ENCODE measurements at places on chromosomes 16 and 17.

- no peak for DNase-seq
Measured at GRCh38 chr17:59505610-59506276, 59.7 kb upstream of the DHX40 start.

GRCh38 chr17:14581186-14581830 is 280.4 kb downstream of the HS3ST3B1 start:
- no peak for DNase-seq

GRCh38 chr17:67253384-67253783 is 8.4 kb upstream of the HELZ start:
- no peak for DNase-seq

- no peak for DNase-seq
Measured at GRCh38 chr17:4209611-4210010, 54.2 kb downstream of the ANKFY1 start.

GRCh38 chr17:73288534-73289302 is 23.1 kb downstream of the CDC42EP4 start:
- no peak for DNase-seq

GRCh38 chr16:28974007-28974436 is 556 bp upstream of the SPNS1 start:
- DNase-seq: no peak

- DNase-seq: no peak
Measured at GRCh38 chr17:48553826-48554225, 8.9 kb upstream of the HOXB2 start.

GRCh38 chr17:6574687-6575595 is 18.6 kb upstream of the PITPNM3 start:
- DNase-seq: peak; percentile 28

DNA sequence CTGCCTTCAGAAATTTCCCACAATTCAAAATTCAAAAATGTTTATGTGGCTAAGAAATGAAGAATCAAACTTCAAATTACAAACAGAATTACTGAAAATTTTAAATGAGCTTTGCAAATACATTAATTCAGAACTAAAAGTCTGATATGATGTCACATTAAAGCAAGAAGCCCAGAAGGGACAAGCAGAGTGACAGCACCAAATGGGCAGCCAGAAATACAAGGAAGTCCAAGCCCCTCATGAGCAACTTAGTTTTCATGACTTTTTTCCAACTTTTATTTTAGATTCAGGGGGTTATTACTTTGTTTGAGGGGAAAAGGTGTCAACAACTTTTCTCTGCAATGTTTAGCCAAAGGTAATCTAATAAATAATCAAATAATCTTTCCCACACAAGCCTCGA is 21.5 kb downstream of the UBE2G1 start:
- DNase-seq: no peak

DNA sequence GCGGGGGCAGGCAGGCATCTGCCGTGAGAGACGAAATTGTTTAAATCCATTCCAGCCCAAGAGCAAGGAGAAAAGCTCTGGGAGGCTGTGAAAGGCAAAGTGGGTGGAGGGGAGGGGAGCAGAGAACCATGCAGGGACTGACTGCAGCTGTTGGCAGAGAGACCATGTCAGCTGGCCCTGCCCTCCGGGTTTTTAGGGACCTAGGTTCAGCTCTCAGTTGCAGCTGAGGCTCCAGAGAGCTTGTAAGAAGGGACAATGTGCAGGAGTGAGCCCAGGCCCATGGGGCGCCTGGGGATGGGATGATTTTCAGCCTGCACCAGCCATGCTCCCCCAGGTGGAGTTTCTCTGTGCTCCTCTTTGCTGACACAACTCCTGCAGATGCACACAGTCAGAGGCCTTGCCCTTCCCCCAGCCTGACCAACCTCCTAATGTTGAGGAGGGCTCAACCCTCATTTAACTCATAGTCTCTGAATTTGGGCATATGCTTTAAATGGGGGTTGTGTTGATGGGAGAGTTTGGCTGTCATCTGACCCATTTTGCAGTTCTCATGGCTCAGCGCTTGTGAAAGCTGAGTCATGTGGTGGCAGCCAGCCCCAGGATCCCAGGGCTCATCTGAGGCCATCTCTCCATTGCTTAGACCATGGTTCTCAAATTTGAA is 70.9 kb downstream of the PLXDC1 start:
- no peak for DNase-seq

DNA sequence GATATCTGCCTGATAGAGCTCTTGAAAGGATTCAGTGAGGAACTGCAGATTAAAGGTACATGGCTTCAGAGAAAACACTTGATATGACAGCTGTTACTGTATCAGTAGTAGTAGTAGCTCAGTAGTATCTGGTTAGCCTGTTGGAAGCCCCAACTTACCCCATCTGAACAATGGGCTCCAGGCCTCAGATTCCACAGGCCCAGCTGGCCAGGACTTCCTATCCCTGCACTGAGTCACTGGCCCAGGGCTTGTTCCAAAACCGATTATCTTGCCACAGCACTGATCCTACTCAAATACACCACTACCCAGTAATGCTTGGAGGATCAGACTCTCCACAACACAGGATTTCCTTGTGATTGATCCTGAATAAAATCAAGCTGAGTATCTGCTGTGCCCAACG is 32.6 kb downstream of the DCUN1D3 start:
- DNase-seq: no peak

DNA sequence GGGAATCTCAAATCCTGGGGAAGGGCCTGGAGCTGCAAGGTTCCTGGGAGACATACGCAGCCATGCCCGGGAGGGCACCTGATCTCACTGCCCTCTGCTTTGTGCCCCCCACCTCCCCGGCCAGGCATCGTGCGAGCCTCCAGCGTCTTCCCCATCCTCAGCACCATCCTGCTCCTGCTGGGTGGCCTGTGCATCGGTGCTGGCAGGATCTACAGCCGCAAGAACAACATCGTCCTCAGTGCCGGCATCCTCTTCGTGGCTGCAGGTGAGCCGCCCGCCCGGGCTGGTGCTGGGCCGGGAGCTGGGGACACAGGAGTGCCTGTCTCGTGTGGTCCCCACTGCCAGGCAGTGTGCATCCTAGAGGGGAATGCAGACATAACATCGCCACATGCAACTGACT is 19.6 kb upstream of the CACNG1 start:
- DNase-seq: no peak

- DNase-seq: no peak
Measured at GRCh38 chr16:51433599-51433998, 282.5 kb upstream of the SALL1 start.

DNA sequence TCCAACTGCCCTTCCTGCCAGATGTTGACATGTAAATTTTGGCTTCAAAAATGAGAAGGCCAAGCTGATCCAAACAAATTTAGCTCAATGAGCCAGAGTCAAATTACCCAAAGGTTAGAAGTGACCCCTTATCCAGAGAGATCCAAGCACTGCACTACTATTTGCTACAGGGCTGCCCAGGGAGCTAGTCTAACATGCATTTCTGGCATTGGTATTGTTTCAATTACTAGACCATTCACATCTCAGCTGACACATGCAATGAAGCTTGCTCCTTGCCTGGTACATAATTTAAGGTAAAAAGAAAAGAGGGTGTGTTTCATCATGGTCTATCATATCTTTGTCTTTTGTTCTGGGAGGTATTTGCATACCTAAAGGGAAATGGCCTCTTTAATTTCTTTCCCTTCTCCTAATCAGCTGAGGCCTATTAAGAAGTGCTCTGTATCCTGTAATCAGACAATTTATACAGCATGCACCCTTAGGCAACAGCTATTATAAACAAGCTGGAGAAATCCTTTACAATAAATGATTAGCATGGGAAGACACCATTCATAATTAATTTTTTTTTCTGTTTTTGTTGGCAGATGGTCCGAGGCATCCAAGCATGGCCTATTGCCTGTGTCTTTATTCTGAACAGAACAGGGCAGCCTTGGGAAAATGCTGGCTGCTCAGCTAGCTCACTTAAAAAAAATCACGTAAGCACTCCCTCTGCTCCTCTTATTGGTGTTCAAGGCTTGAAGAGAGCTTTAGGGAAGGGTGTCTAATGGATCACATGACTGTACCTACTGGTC is 161.5 kb upstream of the SALL1 start:
- DNase-seq: no peak

GRCh38 chr16:30398661-30399434 is 3.6 kb downstream of the ZNF48 start:
- no peak for DNase-seq
